Activated naive CD4-positive, alpha-beta T cell treated with Interleukin-2 at 50 U/mL for 16 hours (primary cell): ENCODE measurements at places on chromosomes 2 and 18.
A peak's percentile ranks its signal among the peaks of the same experiment; 100 is the strongest.

GRCh38 chr2:30803281-30803680, 4.0 kb downstream of the CAPN13 start:
- no peak for DNase-seq

GRCh38 chr18:78713069-78713468, 266.5 kb upstream of the SALL3 start:
- no peak for DNase-seq

DNA sequence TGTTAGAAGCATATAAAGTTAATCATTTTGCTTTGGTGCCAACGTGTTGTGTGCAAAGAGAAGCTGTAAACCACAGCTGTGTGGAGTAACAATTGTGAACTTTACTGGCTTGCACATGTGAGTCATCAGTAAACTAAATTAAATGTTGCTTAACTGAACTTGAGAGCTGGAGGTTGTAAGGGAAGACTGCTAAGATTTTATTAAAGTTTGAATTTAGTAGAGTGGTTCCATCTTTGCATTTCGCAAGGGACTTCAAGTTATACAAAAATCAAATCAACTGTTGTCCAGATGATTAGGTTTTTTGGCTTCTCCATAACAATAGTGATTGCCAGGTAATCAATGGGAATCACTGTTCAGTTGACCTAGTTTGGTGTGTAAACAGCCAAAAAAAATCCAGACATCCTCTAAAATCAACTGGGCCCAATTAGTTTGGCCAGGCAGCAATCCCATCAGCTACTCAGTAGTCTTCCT, 247.4 kb downstream of the MYO3B start:
- no peak for DNase-seq

GRCh38 chr2:148430101-148430500, 214.4 kb upstream of the EPC2 start:
- no peak for DNase-seq

DNA sequence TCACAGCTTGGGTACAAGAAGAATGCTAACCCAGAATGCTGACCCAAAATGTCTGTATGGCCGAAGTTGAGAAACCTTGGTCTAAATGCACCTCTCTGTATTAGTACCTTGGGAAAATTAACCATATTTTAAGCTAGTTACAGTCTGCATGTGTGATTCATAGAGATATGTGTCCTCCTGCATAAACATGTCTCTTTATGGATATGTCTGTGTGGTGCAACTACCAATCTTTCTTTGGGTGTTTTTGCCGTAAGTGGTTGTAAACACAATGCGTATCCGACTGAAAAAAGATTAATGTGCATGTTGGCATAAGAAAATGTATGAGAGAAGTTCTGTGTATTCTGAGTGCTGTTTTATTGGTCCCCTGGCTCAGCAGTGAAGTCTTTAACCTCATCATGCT, 54.2 kb upstream of the GAREM2 start:
- DNase-seq = no peak

- no peak for DNase-seq
Measured at GRCh38 chr2:201357221-201357620, at the start of gene FLACC1. FLACC1 (minus strand) TSS chr2:201357345; CDS start chr2:201351404, 5,941 bp downstream.

- DNase-seq = no peak
Measured at GRCh38 chr2:128280901-128281321, 37.8 kb downstream of the HS6ST1 start.

- no peak for DNase-seq
Measured at GRCh38 chr2:239312741-239313667, 87.8 kb downstream of the HDAC4 start.

DNA sequence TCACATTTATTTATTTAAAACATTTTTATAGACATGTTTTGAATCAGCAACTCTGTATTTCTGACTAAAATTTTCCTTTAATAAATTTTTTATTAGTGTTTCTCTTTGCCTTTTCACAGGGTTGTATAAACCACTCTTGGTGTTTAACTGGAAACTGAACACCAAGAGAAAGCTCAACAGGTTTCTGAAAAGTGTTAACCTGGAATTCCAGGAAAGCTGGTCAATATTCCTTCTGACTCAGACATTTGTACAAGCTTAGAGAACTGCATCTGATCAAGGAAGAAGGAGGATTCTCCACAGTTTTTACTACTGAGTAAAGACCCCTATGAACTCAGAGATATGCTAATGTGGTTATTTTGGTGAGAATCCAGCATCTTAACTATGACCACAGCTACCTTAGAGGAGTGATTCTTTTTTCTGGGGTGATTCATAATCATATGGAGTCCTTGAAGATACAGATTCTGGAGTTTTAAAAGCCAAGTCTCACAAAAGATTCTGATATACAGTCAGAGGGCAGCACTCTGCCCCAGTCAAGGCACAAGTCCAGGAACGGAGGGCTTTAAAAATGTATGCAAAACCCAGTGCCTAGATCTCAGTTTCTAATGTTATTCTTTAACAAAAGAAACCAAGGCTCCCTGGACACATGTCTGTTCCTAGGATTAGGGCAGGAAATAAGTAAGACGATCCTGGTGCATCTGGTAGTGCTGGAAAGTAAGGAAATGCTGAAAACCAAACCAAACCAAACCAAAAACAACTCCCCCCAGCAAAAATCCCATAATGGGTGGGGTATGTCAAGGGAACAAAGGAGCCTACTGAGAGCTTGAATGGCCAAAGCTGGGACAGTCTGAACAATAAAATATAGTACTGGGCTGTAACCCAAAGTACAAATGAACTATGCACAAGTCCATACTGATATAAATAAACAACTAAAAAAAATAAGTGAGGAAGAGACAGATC, 85.1 kb upstream of the FZD5 start:
- no peak for DNase-seq

GRCh38 chr2:109375656-109376055, 238.1 kb downstream of the SEPTIN10 start:
- no peak for DNase-seq

DNA sequence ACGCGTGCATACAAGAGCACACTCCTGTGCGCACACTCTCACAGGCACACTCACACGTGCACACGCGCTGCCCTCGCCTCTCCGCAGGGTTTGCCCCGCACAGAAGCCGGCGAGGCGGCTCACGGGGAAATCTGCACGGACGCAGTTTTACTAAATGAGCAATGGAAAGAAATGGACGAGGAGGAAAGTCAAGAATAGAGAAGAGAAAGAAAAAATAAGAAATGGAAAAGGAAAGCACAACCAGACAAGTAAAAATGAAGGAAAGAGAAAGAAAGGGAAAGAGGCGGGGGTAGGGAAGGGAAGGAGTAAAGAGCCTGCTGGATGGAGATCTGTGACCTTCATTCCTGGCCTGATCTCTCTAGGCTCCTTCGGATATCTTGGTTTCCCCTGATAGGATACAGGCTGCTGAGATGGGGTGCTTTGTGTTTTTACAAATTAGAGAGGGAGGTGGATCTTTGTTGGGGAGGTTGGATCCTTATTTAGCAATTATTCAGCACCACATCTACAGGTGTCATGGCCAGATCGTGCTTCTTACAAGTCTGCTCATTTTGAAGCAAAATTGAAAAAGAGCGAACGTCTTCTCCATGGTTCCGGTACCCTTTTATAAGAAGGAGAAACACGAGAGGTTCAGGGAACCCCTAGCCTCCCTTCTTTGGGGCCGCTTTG, 693 bp upstream of the LRP2 start:
- no peak for DNase-seq

DNA sequence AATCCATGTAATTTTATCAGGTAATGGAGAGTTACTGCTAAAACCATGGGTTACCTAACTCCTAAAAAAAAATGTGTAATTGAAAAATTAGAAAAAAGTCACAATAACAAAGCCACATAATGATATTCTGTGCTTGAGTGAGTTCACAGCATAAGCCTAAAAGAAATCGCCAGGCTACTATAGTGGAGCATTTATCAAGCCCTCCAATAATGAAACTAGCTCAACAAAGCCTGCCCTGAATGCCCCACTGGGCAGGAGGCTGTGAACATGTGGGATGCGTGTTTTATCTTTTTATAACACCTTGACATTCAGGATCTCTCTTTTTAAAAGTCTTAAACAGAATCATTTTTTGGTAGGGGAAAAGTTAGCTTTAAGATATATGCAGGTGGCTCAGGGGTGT, 86.3 kb downstream of the KCTD18 start:
- no peak for DNase-seq

GRCh38 chr18:36454848-36455458, 157.4 kb downstream of the FHOD3 start:
- DNase-seq = no peak

DNA sequence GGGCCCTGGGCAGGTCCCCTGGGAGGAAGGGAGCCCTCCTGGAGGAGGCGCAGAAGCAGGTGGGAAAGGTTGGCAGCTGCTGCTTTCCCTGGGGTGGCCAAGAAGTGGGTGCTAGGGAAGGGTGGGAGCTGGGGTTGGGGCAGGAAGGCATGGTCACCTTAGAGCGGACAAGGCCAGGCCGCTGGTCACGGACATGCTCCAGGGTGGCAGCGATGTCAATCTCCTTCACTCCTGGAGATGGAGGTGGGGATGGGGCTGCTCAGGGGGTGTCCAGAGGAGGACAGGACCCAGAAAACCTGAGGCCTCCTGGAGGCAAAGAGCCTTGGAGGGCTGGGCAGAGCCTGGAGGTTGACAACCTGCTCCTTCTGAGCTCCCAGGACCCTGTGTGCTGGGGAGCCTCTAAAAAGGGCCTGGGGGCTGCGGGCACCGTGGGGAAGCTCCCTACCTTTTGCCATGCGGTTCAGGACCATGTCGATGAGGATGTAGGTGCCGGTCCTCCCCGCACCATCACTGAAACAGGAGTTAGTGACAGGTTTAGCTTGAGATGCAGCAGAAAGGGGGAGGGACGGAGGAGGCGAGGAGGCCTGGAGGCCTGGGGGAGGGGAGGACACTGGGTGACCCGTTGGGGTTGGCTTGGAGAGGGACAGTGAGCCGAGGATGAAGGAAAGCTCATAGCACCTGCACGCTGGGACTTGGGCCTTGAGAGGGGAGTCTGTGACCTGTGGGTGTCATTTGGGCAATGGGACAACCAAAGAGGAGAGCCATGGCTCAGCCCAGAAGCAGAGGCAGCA, 11.4 kb downstream of the DNAJB2 start:
- DNase-seq = no peak

GRCh38 chr18:12282442-12283039, 25.5 kb upstream of the TUBB6 start:
- DNase-seq = no peak

DNA sequence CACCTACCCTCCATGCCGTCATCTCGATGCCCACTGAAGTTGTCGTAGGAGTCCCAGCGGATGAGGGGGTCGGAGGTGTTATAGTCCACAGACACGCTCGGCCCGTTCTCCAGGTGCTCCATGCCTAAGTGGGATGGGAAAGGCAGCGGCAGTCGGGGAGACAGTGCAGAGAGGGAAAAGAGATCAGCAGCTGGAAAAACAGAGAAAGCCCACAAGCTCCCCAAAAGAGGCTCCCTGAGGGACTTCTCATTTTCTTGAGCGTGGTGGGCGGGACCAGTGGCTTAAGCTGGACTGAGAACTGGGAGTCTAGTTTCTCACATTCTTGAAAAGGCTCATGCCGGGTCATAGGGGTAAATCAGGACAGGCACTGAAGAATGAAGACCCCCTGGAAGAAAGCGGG, 121.9 kb downstream of the TNS1 start:
- no peak for DNase-seq

GRCh38 chr2:9763356-9764152, 79.7 kb upstream of the TAF1B start:
- peak; percentile 51 for DNase-seq

DNA sequence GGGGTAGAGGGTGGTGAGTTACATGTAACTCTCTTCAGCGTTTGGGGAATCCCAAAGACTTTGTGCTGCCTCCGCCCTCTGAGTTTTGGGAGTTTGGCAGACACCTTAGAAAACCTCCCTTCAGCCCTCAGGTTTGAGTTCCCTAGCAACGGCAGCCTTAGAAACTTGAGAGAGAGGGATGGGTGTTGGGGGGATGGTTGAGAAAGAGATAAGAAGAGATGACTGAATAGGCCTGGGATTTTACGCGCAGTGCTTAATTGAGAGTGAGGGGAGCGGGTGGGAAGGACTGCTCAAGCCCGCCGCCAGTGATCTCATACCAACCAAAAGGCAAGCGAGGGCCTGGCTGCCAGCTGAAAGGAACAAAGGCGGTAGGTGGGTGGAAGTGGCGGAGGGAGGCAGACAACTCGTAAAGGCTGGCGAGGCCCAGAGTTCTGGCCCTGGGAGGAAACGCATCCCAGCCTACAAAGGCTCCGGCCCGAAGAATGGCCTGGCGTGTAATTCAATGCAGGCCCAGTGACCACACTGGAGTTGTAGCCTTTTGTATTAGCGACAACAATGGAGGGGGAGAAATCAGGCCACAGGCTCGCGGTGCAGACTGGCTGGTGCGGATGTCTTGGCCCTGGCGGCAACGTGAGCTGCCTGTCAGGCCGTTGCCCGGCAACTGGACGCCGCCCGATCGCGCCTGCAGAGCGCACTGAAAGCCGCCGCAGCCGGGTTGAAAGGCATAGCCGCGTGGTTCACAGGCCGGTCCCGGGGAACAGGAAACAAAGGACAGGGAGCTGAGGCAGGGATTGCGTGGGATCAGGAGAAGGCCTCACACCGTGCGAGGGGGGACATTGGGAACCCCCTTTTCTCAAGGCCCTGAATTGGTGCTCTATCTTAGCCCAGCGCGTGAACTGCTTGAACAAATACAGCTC, 39.9 kb upstream of the DARS1 start:
- DNase-seq = no peak

- no peak for DNase-seq
Measured at GRCh38 chr2:111030260-111030891, 90.3 kb upstream of the BCL2L11 start.

DNA sequence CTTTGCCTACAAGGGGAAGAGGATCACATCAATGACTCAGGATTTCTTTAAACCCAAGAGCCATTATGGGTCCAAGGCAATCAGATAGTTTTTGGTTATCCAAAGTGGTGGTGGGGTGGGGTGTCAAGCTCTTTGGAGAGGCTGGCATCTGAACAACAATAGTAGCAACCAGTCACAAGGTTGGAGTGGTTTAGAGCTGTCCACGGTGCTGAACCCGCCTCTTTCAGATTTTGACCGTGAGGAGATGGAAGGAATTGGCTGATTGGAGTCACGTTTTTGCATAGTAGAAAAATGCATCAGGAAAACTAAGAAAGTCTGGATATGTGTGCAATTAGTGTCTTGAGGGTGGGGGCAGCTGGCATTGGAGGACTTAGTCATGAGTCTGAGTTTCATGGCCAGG, 159.9 kb downstream of the LOXHD1 start:
- peak; percentile 13 for DNase-seq

- no peak for DNase-seq
Measured at GRCh38 chr18:74152857-74153256, 4.5 kb downstream of the TIMM21 start.

GRCh38 chr2:149808556-149808955, 221.0 kb upstream of the MMADHC start:
- DNase-seq = no peak
